ENCODE measurements at places on chromosomes 5 and 9.

DNA sequence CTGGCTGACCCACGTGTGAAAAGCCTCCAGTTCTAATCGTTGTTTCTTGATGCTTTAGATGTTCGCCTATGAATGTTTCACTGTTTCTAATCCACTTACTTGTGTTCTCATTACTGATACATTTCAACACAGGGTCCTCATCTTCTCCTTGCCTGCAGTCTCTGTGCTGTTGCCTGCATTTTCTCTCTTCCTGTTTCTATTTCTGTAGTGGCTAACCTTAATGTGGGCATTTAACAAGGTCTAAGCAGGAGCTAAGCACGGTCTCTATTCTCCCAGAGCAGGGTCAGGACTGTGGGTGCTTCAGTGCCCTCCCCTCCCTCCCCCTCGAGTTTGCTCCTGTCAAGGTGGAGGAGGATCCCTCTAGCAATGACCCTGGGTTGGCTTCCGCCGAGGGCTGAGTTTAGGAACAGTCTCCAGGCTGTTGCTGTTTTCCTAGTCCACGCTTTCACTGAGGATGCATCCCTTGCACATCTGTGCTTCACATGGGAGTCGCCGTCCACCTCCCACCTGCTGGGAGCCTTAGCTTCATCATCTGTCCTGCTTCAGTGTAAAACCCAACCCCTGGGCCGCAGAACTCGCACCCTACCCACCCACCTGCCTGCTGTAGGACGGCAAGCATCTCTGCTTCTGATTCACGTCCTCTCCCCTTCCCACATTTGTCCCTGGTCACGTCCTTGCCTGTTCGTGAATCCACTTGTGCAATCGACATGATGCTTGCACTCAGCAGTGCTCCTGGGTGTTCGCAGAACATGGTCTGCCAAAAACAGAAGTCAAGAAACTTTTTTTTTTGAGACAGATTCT lies 2.4 kb upstream of the EXOC3 start:
- DNase-seq: no peak

GRCh38 chr5:87169300-87169991 lies 98.2 kb upstream of the RASA1 start:
- DNase-seq: no peak

DNA sequence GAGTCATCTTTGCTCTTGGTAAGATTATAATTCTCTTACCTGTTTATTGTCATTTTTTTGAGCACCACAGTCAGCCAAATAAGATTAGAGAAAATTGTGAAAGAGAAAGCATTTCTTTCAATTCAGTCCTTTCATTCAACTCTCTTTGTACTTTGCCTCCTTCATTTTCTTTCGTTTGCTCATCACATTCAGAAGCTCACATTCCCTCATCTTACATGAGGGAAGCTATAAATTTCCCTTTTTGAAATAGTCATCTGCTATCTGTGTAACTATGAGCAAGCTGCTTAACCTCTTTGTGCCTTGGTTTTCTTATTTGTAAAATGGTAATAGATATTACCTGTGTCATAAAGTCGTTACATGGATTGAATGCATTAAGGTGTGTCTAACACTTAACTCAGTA lies 41.4 kb downstream of the PAM start:
- DNase-seq: no peak

DNA sequence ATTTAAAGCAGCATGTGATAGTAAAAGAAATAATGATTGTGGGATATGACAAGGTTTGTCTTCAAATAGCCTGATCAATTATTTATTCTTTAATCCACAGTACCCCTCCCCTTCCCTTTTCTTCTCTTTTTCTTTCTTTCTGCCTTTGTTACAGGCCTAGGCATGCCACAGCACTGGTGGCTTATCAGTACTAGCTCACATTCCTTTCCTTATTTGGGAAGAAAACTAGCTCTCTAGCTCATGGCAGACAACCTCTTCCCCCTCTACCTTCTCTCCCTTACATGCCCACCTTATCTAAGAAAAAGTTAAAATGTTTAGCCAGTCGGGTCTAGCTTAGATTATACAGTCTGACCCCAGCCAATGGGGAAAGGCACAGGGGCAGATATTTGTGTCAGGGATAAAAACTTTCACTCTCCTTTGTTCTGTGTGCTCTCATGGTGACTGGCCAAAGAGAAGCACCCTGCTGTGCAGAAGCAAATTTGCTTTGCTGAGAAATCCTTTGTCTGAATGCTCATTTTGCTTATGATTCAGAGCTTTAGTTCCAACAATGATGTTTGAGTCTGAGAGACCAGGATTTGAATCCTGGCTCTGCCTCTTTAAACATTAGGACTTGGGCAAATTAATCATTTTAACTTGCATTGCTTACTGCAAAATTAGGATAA lies 75.8 kb upstream of the CDH12 start:
- DNase-seq: no peak

- DNase-seq: no peak
Observed at GRCh38 chr5:54956922-54957321, 28.5 kb downstream of the ESM1 start.

GRCh38 chr5:140588311-140589070 lies 23.9 kb downstream of the SLC35A4 start:
- DNase-seq: no peak

DNA sequence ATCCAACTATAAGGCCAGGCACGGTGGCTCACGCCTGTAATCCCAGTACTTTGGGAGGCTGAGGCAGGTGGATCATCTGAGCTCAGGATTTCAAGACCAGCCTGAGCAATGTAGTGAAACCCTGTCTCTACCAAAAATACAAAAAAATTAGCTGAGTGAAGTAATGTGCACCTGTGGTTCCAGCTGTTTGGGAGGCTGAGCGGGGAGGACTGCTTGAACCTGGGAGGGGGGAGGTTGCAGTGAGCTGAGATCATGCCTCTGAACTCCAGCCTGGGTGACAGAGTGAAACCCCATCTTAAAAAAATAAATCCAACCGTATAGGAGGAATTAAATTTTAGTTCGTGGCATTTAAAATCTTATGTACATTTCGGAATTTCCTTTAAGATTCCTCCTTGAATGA lies 123.4 kb downstream of the CDC42SE2 start:
- no peak for DNase-seq

DNA sequence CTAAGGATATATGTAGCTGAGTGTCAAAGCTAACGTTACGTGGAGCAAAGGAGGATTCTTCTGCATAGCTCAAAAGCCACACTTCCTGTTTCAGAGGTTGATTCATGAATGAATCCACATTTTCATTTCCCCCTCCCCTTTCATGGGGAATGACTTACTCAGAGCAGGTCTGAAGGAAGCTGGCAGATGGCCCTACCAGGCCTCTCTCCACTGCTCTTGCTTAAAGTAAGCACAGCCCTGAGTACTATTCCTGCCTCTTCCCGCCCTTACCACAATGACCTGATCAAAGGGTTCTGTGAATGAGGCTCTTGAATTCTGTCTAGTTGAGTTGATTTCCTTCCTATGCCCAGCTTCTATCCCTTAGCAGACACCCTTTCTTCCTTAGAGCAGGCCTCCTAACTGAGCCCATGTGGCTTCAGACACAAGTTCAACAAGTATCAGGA lies 6.3 kb downstream of the IGIP start:
- DNase-seq: no peak

GRCh38 chr9:20650750-20651299 lies 28.5 kb upstream of the MLLT3 start:
- no peak for DNase-seq

DNA sequence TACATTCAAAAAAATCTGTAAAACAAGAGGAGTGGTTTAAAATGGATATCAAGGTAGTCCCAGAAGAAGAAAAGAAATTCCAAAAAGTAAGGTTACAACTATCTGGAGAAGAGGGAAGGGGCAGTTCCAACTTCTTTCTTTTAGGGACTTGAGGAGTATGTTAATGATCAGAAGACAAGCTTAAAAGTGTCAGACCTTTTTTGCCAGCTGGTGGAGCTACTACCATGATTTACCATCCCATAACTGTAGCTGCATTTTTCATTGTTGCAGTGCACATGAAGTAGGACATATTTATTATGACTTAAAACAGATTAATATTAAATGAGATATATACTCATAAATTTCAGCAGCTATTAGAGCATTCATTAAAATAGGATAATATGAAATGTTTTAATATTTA lies 158.5 kb upstream of the RGS7BP start:
- no peak for DNase-seq

Data from C1 segment of cervical spinal cord (tissue), 14 donors.